ENCODE measurements at places on chromosomes 16 and 17. TPM values are rescaled to one million over a fixed set of nuclear protein-coding genes. Genes with fewer than 3 reads are reported as not detected.

The CNTNAP4 gene
- not detected for total RNA-seq

The CCL17 gene
- total RNA-seq: 1.3 TPM

The KCNJ2 gene
- total RNA-seq: 6.9 TPM

The INCA1 gene
- 0.31 TPM for total RNA-seq

The CCL16 gene
- not detected for total RNA-seq

The OSGIN1 gene
- total RNA-seq: 8.6 TPM

The CLEC19A gene
- total RNA-seq: not detected

The TK1 gene
- 50.6 TPM for total RNA-seq

The KRTAP1-5 gene
- not detected for total RNA-seq

The RNF157 gene
- 0.26 TPM for total RNA-seq

The EPX gene
- total RNA-seq: not detected

The PIK3R5 gene
- total RNA-seq: 1.8 TPM

The HOXB13 gene
- not detected for total RNA-seq

- H3K27ac ChIP-seq: peak overlapping the region; percentile 77
- peaks cover 23% of the 10 kb centered on the region for H3K4me1 ChIP-seq
- no peaks in the 10 kb centered on the region for H3K27me3 ChIP-seq
- no peak for DNase-seq
- H3K4me3 ChIP-seq: peak overlapping the region; percentile 56
These were observed 90.6 kb upstream of the FBXO47 start for GRCh38 chr17:39057701-39058206.

GRCh38 chr16:85329059-85329812, 217.0 kb upstream of the CIBAR2 start:
- no peak for DNase-seq
- H3K36me3 ChIP-seq: no peaks in the 10 kb centered on the region
- H3K4me1 ChIP-seq: peaks cover 10% of the 10 kb centered on the region
- no peaks in the 10 kb centered on the region for H3K27me3 ChIP-seq
- H3K27ac ChIP-seq: no peak overlapping the region
- H3K4me3 ChIP-seq: no peak overlapping the region

- no peak within 1 kb of the TSS for H3K27ac ChIP-seq
- no peaks in the 10 kb centered on the region for H3K4me1 ChIP-seq
- DNase-seq: no peak
- H3K4me3 ChIP-seq: no peak within 1 kb of the TSS
These were observed at the start of gene SPNS3 for GRCh38 chr17:4433515-4434031. Gene SPNS3, plus strand, starts transcription at chr17:4433940. Its CDS starts 28 bp downstream, at chr17:4433968.

GRCh38 chr17:34113089-34113488, 142.0 kb upstream of the CCL2 start:
- peaks cover 11% of the 10 kb centered on the region for H3K4me1 ChIP-seq
- H3K27me3 ChIP-seq: no peaks in the 10 kb centered on the region
- H3K4me3 ChIP-seq: no peak overlapping the region
- no peaks in the 10 kb centered on the region for H3K36me3 ChIP-seq
- H3K27ac ChIP-seq: no peak overlapping the region

- H3K27me3 ChIP-seq: no peaks in the 10 kb centered on the region
- peaks cover 85% of the 10 kb centered on the region for H3K36me3 ChIP-seq
- no peak overlapping the region for H3K4me3 ChIP-seq
- H3K4me1 ChIP-seq: no peaks in the 10 kb centered on the region
- DNase-seq: no peak
These were observed 20.0 kb downstream of the MTHFSD start for GRCh38 chr16:86534779-86535615.

- H3K36me3 ChIP-seq: no peaks in the 10 kb centered on the region
- H3K27me3 ChIP-seq: no peaks in the 10 kb centered on the region
- DNase-seq: no peak
- no peak overlapping the region for H3K27ac ChIP-seq
These were observed 630.8 kb upstream of the KIF2B start for GRCh38 chr17:53191878-53192277.

GRCh38 chr16:89084411-89084810, 9.2 kb upstream of the ACSF3 start:
- no peak overlapping the region for H3K4me3 ChIP-seq
- H3K36me3 ChIP-seq: no peaks in the 10 kb centered on the region
- no peak overlapping the region for H3K27ac ChIP-seq

- no peak overlapping the region for H3K27ac ChIP-seq
- DNase-seq: no peak
- no peaks in the 10 kb centered on the region for H3K36me3 ChIP-seq
- H3K4me1 ChIP-seq: peaks cover 28% of the 10 kb centered on the region
- H3K27me3 ChIP-seq: no peaks in the 10 kb centered on the region
These were observed 83.4 kb upstream of the GSE1 start for GRCh38 chr16:85529489-85530369.

- H3K4me1 ChIP-seq: peaks cover 4% of the 10 kb centered on the region
- H3K4me3 ChIP-seq: no peak overlapping the region
- DNase-seq: no peak
These were observed 14.6 kb downstream of the EEF2K start for GRCh38 chr16:22220714-22221113.

- peaks cover 27% of the 10 kb centered on the region for H3K36me3 ChIP-seq
- peaks cover 55% of the 10 kb centered on the region for H3K4me1 ChIP-seq
- no peak for DNase-seq
- H3K27me3 ChIP-seq: no peaks in the 10 kb centered on the region
- H3K4me3 ChIP-seq: no peak overlapping the region
These were observed 5.7 kb downstream of the SMARCD2 start for GRCh38 chr17:63836811-63837210.

DNA sequence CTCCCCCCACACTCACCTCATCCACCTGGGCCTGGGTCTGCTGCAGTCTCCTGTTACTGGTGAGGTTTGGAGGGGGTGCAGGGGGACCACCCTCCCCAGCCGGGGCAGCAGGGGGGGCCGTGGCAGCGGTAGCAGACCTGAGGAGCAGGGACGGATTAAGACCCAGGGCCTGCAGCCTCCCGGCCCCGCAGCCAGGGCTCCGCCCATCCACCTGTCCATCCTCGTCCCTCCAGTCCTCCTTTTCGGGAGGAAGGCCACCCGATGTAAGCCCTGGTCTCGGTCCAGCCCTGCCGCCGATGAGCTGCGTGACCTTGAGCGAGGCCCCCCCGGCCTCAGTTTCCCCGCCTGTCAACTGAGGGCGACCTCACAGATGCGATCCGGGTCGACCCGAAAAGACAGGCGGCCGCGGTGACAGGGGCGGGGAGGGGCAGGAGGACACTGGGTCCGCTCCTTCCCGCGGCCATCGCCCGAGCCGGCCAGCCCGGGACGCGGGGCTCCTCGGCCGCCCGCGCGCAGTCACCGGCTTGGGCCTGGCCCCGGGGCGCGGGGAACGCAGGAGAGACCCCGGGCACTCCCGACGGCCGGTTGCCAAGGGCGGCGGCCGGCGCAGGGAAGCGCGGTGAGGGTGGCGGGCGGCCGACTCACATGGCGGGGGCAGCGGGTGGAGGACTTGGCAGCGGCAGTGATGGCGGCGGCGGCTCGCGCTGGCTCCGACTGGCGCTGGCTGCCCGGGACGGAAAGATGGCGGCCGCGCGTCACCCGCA, at the start of gene VAMP2:
TSS of gene VAMP2 (minus strand) at position 716 of the 764 bp plus-strand sequence. CDS start at position 647, 69 bp downstream.
- no peak for DNase-seq
- H3K36me3 ChIP-seq: no peaks in the 10 kb centered on the region
- H3K4me3 ChIP-seq: peak within 1 kb of the TSS; percentile 73
- peak within 1 kb of the TSS; percentile 98 for H3K27ac ChIP-seq
- H3K27me3 ChIP-seq: no peaks in the 10 kb centered on the region

DNA sequence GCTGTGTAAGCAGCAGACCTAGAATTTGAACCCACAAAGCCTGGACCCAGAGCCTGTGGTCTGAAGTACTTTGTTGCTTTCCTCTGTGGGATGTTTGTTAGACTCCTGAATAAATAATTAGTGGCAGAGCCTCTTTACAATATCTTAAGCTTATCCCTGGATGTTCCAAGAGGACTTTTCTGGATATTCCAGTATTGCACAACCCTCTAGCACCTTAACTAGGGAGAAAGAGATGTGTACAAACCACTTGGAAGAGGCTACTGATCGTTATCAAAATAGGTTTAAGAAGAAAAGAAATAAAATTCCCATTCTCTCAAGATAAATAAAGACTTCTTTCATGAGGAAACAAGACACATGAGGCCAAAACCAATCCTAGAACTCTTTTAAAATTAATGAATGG, 632.4 kb downstream of the CDH11 start:
- H3K4me1 ChIP-seq: no peaks in the 10 kb centered on the region
- no peak for DNase-seq
- H3K27ac ChIP-seq: no peak overlapping the region
- no peak overlapping the region for H3K4me3 ChIP-seq

- no peak overlapping the region for H3K4me3 ChIP-seq
- H3K27me3 ChIP-seq: no peaks in the 10 kb centered on the region
- H3K27ac ChIP-seq: peak overlapping the region; percentile 12
- DNase-seq: no peak
- peaks cover 39% of the 10 kb centered on the region for H3K36me3 ChIP-seq
These were observed 12.7 kb downstream of the CNEP1R1 start for GRCh38 chr16:50037662-50038220.

DNA sequence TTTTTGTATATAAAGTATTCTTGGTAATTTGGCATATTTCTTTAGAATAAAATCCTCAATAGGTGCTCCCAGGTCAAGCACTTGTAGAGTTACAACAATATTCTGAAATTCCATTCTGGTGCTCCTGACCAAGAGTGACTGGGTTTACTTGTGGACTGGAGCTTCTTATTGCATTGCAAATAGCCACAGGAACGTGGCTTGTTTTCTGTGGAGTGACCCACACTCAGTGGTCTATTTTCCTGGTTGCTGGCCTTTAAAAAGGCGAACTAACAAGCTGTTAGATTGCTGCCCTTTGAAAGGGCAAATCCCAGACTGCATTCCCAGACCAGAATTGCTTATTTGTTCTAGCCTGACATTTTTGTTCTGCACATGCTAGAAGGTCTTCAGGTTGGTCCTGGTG, 658.8 kb upstream of the GOT2 start:
- no peaks in the 10 kb centered on the region for H3K4me1 ChIP-seq
- no peaks in the 10 kb centered on the region for H3K36me3 ChIP-seq
- no peaks in the 10 kb centered on the region for H3K27me3 ChIP-seq
- DNase-seq: no peak
- no peak overlapping the region for H3K27ac ChIP-seq

DNA sequence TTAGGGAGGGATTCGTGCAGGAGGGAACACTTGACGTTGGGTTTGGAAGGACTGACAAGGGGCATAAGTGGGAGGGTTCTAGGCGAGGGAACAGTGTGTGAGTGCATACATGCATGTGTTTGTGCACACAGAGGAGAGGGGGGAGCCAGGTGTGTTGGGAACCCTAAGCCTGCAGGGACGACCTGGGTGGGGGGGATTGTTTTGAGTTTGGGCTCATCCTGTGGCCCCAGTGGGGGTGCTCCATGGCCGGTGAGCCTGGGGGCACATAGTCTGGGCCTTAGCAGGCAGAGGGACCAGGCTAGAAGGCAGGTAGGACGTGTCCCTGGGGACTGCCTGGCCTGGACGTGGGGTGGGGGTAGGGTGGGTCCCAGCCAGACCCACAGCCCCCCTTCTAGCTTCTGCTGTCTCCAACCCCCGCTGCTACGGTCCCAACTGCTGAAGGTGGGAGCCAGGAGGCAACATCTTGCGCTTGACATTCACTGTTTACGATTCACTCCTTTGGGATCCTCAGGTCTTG, 11.9 kb upstream of the RASD1 start:
- no peak overlapping the region for H3K27ac ChIP-seq
- no peak overlapping the region for H3K4me3 ChIP-seq
- H3K27me3 ChIP-seq: no peaks in the 10 kb centered on the region
- peaks cover 15% of the 10 kb centered on the region for H3K36me3 ChIP-seq

- peak overlapping the region; percentile 91 for H3K27ac ChIP-seq
- H3K4me1 ChIP-seq: peaks cover 52% of the 10 kb centered on the region
- no peak for DNase-seq
- peak overlapping the region; percentile 86 for H3K4me3 ChIP-seq
- no peaks in the 10 kb centered on the region for H3K27me3 ChIP-seq
- no peaks in the 10 kb centered on the region for H3K36me3 ChIP-seq
These were observed 744 bp upstream of the PLXDC1 start for GRCh38 chr17:39151943-39152818.

- H3K27ac ChIP-seq: no peak overlapping the region
- no peak overlapping the region for H3K4me3 ChIP-seq
- no peaks in the 10 kb centered on the region for H3K27me3 ChIP-seq
- peaks cover 3% of the 10 kb centered on the region for H3K4me1 ChIP-seq
- H3K36me3 ChIP-seq: no peaks in the 10 kb centered on the region
- no peak for DNase-seq
These were observed 6.5 kb upstream of the SRRM2 start for GRCh38 chr16:2745961-2746360.

DNA sequence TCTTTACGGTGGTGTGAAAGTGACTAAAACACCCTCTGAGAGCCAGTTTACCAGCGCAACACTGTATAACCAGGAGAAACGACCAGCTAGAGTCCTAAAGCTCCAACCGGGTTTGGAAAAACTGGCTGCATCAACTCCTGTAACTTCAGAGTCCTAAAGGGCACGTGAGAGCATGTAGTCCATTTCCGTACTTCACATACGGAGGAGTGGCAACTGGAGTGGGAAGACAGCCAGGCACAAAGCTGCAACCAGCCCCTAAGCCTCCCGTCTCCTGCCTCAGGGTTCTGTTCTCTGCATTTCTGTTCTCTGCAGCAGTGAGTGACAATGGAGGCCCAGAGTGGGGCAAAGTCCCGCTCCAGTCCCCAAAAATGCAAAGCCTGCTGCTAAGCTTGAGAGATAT, 19.2 kb downstream of the TEKT1 start:
- no peak for DNase-seq
- no peaks in the 10 kb centered on the region for H3K27me3 ChIP-seq
- no peaks in the 10 kb centered on the region for H3K36me3 ChIP-seq
- H3K4me3 ChIP-seq: no peak overlapping the region
- H3K4me1 ChIP-seq: peaks cover 6% of the 10 kb centered on the region

- no peaks in the 10 kb centered on the region for H3K27me3 ChIP-seq
- no peak overlapping the region for H3K27ac ChIP-seq
- peaks cover 4% of the 10 kb centered on the region for H3K4me1 ChIP-seq
- H3K36me3 ChIP-seq: no peaks in the 10 kb centered on the region
These were observed 201.3 kb downstream of the XYLT1 start for GRCh38 chr16:17269439-17269838.

DNA sequence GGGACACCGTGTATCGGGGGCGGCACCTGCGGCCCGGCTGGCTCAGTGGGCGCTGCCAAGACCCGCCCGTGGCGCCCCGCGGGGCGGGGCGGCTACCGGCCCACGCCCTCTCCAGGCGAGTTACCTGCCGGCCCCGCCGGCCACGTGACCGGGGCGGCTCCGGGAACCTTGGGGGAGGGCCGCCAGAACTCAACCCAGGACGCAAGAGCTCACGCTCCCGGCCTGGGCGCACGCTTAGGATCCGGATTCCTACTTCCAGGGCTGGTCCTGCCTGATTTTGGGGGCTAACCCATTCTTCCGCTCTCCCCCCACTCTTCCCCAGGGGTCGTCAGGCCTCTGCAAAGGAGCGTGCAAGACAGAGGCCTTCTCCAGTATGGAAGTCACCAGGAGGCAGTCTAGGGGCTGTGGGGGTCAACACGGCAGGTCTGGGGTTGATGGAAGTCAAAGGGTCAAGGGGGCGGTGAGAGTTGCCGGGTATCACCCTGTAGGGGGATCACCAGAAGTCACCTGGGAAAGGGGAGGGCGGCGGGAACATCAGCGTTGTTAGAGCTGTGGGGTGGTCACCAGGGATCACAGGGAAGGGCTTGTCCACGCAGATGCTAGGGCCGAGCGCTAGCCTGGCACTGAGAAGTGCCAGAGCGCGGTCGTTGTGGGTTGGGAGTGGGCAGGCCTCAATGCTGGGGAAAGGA, 354 bp upstream of the ESRP2 start:
- peaks cover 21% of the 10 kb centered on the region for H3K36me3 ChIP-seq
- H3K27me3 ChIP-seq: no peaks in the 10 kb centered on the region
- H3K4me1 ChIP-seq: peaks cover 22% of the 10 kb centered on the region
- no peak for DNase-seq
- H3K27ac ChIP-seq: peak overlapping the region; percentile 89
- H3K4me3 ChIP-seq: peak overlapping the region; percentile 72

- peaks cover 48% of the 10 kb centered on the region for H3K4me1 ChIP-seq
- peaks cover 94% of the 10 kb centered on the region for H3K36me3 ChIP-seq
These were observed 10.8 kb downstream of the POLR2C start for GRCh38 chr16:57473176-57473840.

- H3K27me3 ChIP-seq: no peaks in the 10 kb centered on the region
- H3K4me3 ChIP-seq: no peak overlapping the region
- H3K27ac ChIP-seq: no peak overlapping the region
These were observed 589.8 kb downstream of the HS3ST4 start for GRCh38 chr16:26281381-26282110.
